ENCODE measurements at places on chromosomes 2 and 18. TPM values are rescaled to one million over a fixed set of nuclear protein-coding genes. Genes with fewer than 3 reads are reported as not detected.
A peak's percentile ranks its signal among the peaks of the same experiment; 100 is the strongest.

DNA sequence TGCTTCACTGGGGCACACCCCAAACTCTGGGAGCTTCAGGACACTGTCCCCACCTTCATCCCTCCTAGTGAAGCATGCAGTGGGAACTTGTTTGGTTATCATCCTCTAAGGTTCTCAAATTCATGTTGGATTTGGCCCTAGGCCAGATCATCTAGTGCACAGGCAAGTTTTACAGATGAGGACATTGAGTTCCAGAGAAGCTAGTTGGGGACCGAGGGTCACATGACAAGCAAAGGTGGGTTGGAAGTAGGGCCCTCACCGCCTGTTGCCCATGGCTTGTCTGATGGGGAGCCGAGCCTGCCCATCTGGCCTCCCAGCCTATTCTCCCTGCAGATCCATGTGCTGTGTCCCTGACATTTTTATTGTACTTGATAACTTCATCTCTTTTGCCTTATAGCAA is 2.8 kb downstream of the PRKCE start:
- H3K36me3 ChIP-seq, result no peaks in the 10 kb centered on the region
- no peak overlapping the region for H3K27ac ChIP-seq
- no peak for DNase-seq
- H3K4me1 ChIP-seq, result peaks cover 3% of the 10 kb centered on the region

DNA sequence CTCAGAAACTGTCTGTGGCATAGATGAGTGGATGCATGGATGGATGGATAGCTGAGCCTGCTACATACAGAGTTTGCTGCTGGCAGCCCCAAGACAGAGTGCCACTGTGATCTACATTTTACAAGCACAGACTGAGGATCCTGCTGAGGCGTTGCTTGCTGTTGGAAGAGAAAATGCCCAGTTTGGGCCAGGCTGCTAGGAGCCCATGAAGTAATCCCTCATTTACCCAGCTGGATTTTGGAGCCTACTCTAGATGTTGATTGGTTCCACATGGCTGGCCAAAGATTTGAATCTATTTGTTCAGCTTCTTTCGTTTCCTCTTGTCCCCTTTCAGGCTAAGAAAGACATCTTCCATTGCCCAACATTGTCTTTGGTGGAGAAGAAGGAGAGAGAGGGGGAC is 261.3 kb downstream of the CLIP4 start:
- H3K36me3 ChIP-seq, result no peaks in the 10 kb centered on the region
- no peaks in the 10 kb centered on the region for H3K27me3 ChIP-seq
- no peaks in the 10 kb centered on the region for H3K4me1 ChIP-seq
- no peak overlapping the region for H3K27ac ChIP-seq

DNA sequence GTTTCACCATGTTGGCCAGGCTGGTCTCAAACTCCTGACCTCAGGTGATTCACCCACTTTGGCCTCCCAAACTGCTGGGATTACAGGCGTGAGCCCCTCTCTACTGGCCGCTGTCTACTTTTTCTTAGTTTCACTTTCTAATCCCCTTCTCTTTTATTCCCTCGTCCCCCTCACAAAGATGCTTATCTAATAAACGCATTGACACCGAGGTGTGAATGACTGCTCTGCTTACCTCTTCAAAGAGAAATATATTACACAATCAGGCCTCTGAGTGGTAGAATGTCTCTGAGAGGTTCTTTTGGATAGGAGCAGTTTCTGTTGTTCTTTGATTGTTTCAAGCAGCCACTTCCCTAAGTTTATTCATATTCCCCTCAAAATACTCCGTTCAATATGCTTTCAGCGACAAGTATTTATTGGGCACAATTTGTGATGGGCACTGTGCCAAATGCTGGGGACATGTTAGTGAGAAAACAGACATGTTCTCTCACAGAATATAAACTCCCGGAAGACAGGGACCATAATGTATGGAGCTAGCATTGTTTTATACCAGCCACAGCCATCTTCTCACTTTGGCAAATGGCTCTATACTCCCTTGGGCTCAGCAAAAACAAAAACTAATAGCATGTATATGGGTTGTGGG is 34.7 kb upstream of the RAPH1 start:
- no peaks in the 10 kb centered on the region for H3K27me3 ChIP-seq
- DNase-seq, result no peak
- H3K4me3 ChIP-seq, result no peak overlapping the region
- no peak overlapping the region for H3K27ac ChIP-seq
- no peaks in the 10 kb centered on the region for H3K4me1 ChIP-seq

- no peak for DNase-seq
- no peaks in the 10 kb centered on the region for H3K4me1 ChIP-seq
- no peak overlapping the region for H3K4me3 ChIP-seq
- no peaks in the 10 kb centered on the region for H3K27me3 ChIP-seq
- no peaks in the 10 kb centered on the region for H3K36me3 ChIP-seq
Observed at GRCh38 chr2:134440336-134440909, 186.6 kb downstream of the MGAT5 start.

- no peaks in the 10 kb centered on the region for H3K4me1 ChIP-seq
- no peak overlapping the region for H3K4me3 ChIP-seq
- H3K27me3 ChIP-seq, result no peaks in the 10 kb centered on the region
- H3K36me3 ChIP-seq, result no peaks in the 10 kb centered on the region
- no peak for DNase-seq
Observed at GRCh38 chr2:13770279-13770678, 862.2 kb upstream of the LRATD1 start.

The GPR39 gene
- 12.3 TPM for total RNA-seq

The SERPINB5 gene
- 4.8 TPM for total RNA-seq

DNA sequence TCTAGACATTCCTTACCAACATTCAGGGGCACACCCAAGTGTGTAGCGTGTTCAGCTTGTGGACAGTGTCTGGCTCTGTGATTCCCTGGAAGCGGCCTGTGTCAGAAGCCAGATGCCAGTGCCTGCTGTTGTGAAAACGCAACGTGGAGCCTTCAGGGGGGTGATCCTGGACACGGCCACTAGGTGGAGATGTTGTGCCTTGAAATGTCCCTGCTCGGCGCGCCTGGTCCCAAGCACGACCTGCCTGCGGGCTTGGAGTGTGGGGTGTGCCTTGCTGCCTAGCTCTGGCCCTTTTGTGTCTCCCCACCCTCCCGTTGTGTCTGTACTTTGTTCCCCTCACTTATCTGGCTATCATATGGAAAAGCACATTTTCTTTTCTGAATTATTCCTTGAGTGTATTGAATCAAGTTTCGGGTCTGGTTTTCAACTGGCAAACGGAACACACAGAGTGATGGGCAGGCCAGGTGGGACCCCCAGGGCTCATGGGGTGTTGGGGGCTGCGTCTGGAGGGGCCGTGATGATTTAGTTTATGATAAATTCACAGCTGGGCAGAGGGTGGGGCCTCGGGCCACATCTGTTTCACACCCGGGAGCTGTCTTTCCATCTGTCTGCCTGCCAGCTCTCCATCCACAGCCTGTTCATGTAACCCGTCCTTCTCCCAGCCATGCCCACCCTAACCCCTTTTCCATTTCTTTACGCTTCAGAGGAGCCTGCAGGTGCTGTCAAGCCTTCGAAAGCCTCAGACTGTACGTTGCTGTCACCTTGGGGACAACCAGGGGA is 95.5 kb downstream of the DYSF start:
- H3K4me3 ChIP-seq, result no peak overlapping the region
- DNase-seq, result peak; percentile 78
- no peaks in the 10 kb centered on the region for H3K27me3 ChIP-seq
- no peaks in the 10 kb centered on the region for H3K36me3 ChIP-seq
- no peak overlapping the region for H3K27ac ChIP-seq
- H3K4me1 ChIP-seq, result peaks cover 4% of the 10 kb centered on the region

The PSMA8 gene
- total RNA-seq, result not detected

DNA sequence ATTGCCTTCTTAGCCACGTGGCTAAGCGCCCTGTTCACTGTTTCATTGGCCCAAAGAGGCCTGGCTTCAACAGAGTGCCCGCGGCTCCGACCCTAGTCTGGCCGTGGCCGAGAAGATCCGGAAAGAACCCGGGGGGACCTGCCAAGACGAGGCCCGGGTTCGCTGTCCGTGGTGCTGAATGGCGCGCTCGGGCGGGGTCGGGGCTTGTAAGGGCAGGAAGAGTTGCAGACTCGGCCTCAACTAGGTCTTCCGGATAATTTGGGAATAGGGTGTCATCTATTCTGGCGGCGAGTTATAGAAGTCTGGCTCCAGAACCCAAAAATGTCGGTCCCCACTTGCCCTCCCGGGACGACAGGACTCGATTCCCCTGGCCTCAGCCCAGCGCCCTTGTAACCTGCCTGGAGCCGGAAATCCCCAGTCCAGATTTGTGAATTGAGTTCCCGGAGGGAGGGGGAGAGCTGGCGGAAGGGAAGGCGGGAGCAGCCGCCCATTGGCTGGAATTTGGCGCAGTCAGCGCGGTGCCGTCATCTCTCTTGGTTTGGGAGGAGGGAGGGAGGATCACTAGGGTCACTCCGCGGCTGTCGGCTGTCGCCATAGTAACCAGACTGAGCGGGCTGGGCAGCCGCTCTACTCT is 3.5 kb downstream of the CDK5R2 start:
- no peaks in the 10 kb centered on the region for H3K36me3 ChIP-seq
- H3K4me1 ChIP-seq, result no peaks in the 10 kb centered on the region
- H3K4me3 ChIP-seq, result no peak overlapping the region
- peaks cover 64% of the 10 kb centered on the region for H3K27me3 ChIP-seq
- no peak overlapping the region for H3K27ac ChIP-seq
- peak; percentile 68 for DNase-seq

DNA sequence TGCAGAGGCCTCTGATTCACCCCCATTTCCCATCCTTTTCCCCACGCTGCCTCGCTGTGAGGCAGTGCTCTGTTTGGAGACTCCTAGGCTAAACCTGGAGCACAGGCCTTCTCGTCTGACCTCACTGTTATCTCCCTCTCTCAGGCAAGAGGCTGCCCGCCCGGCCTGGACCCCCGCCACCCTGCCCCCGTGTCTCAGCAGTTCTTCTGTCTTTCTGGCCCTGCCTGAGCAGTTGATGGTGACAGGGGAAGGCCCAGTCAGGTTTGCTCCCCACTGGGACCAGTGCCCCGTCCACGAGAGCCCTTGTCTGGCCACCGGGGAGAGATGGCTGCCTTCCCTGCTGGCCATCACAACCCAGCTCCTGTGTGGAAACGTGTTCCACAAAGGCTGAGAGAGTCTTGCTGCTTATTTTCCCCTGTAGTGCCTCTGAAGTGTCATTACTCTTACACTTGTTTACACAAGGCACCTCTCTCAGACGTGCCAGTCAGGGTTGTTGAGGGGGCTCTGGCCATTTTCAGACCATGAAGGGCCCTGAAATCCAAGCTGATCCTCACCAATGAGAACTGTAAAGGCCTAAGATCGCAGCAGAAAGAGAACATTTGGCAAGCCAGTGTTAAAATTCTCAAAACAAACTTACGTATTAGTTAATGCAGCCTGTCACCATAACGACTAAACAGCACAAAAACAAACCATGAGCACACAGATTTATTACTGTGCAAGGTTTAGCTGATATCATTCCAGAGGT is 210.9 kb downstream of the NDUFA10 start:
- H3K4me3 ChIP-seq, result no peak overlapping the region
- peak overlapping the region; percentile 20 for H3K27ac ChIP-seq
- H3K4me1 ChIP-seq, result no peaks in the 10 kb centered on the region
- no peaks in the 10 kb centered on the region for H3K36me3 ChIP-seq
- no peak for DNase-seq
- H3K27me3 ChIP-seq, result no peaks in the 10 kb centered on the region

The POTEE gene
- 0.11 TPM for total RNA-seq

GRCh38 chr2:60560734-60561644 is 7.5 kb upstream of the BCL11A start:
- no peaks in the 10 kb centered on the region for H3K36me3 ChIP-seq
- no peak overlapping the region for H3K4me3 ChIP-seq
- peaks cover 4% of the 10 kb centered on the region for H3K4me1 ChIP-seq
- no peak overlapping the region for H3K27ac ChIP-seq

DNA sequence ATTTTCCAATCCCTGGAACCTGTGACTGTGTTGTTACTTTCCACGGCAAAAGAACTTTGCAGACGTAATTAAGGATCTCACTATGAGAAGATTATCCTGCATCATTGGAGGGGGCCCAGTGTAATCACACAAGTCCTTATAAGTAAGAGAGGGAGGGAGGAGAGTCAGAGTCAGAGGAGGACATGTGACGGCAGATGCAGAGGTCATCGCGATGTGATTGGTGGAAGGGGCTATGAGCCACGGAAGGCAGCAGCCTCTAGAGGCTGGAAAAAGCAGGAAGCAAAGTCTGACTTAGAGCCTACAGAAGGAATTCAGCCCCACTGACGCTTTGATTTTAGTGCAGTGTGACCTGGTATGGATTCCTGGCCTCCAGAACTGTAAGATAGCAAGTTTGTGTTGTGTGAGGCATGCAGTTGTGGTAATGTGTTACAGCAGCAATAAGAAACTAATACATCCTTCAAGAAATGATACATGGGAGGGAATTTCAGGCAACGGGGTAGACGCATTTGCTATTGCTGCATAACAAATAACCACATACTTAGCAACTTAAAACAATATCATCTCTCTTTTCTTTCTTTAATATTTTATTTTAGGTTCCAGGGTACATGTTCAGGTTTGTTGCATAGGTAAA is 112.7 kb upstream of the SERPINE2 start:
- H3K27ac ChIP-seq, result no peak overlapping the region
- no peaks in the 10 kb centered on the region for H3K27me3 ChIP-seq
- DNase-seq, result no peak
- no peaks in the 10 kb centered on the region for H3K4me1 ChIP-seq
- no peak overlapping the region for H3K4me3 ChIP-seq
- H3K36me3 ChIP-seq, result no peaks in the 10 kb centered on the region

The ZNF513 gene
- total RNA-seq, result 24.5 TPM

GRCh38 chr18:58231930-58232329 is 187.9 kb downstream of the NEDD4L start:
- peaks cover 9% of the 10 kb centered on the region for H3K4me1 ChIP-seq
- no peak overlapping the region for H3K4me3 ChIP-seq
- H3K27me3 ChIP-seq, result no peaks in the 10 kb centered on the region
- H3K36me3 ChIP-seq, result no peaks in the 10 kb centered on the region
- no peak for DNase-seq
- H3K27ac ChIP-seq, result peak overlapping the region; percentile 16

GRCh38 chr2:159875083-159875482 is 77.1 kb upstream of the CD302 start:
- no peaks in the 10 kb centered on the region for H3K4me1 ChIP-seq
- DNase-seq, result no peak
- H3K4me3 ChIP-seq, result no peak overlapping the region

- H3K36me3 ChIP-seq, result no peaks in the 10 kb centered on the region
- no peak for DNase-seq
- H3K27me3 ChIP-seq, result no peaks in the 10 kb centered on the region
- H3K4me1 ChIP-seq, result no peaks in the 10 kb centered on the region
- no peak overlapping the region for H3K4me3 ChIP-seq
Observed at GRCh38 chr2:238786379-238786778, 61.5 kb upstream of the TWIST2 start.

- H3K4me1 ChIP-seq, result no peaks in the 10 kb centered on the region
- H3K36me3 ChIP-seq, result no peaks in the 10 kb centered on the region
- no peaks in the 10 kb centered on the region for H3K27me3 ChIP-seq
- no peak overlapping the region for H3K4me3 ChIP-seq
- no peak overlapping the region for H3K27ac ChIP-seq
- no peak for DNase-seq
Observed at GRCh38 chr2:53827398-53828175, 32.2 kb downstream of the GPR75 start.

- DNase-seq, result no peak
- no peaks in the 10 kb centered on the region for H3K4me1 ChIP-seq
- H3K27ac ChIP-seq, result no peak overlapping the region
- H3K27me3 ChIP-seq, result peaks cover 3% of the 10 kb centered on the region
- H3K36me3 ChIP-seq, result no peaks in the 10 kb centered on the region
- H3K4me3 ChIP-seq, result no peak overlapping the region
Observed at GRCh38 chr2:240919786-240920782, 13.9 kb downstream of the CROCC2 start.

The CFC1 gene
- total RNA-seq, result 0.44 TPM
